ENCODE measurements at places on chromosomes 12 and 14.
A peak's percentile ranks its signal among the peaks of the same experiment; 100 is the strongest.

DNA sequence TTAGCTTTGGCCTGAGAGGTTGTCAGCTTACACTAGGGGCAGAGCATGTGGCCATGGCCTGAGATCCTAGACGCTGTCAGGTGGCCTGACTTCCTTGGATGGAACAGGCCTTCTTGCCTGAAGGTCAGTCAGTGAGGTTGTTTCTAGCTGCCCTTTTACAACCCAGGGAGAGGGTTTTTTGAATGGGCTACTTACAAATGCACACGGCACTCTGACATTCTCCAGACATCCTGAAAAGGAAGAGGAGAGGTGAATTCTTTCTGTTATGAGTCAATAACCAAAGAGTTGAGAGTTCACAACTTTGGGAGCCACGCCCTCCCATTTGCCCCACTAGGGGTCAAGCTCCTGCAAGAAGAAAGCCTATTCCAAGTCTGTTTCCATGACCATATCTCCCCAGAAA lies 7.8 kb downstream of the KRT76 start:
- DNase-seq: no peak

DNA sequence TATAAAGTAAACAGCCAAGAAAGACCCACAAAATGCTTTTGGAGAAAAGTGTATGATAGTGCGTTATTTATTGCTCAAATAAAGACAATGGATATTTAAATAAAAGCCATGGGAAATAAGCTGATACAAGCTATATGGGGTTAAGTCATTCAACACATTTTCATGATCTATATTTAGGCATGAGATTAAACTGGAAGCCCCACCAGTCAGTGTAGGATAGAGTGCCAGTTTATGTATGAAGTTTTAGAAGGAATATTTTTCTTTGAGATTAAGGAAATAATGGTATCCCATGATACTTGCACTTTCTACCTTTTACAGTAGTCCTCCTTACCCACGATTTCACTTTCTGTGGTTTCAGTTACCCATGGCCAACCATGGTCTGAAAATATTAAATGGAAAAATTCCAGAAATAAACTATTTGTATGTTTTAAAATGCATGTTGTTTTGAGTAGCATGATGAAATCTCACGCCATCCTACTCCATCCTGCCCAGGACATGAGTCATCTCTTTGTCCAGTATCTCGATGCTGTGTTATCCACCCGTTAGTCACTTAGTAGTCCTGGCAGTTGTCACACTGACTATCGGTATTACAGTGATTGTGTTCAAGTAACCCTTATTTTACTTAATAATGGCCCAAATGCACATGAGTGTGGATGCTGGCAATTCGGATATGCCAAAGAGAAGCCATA lies 22.3 kb downstream of the SYT1 start:
- DNase-seq: no peak

DNA sequence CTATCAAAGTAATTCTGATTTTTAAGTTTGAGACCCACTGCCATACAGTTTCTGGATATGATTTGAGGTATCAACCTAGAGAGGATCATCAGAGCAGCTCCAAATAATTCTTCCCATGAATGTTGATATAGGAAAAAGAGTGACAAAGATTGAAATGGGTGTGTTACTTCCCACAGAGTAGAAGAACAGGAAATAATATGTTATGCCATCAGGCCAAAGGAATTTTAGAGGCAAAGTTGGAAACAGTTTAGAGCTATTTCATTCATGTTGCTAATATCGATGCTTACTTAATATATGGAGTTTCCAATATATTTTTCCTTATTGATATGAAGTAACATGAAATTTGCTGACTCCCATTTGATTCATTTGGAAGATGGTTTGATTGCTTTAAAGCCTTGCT lies 8.9 kb upstream of the MSRB3 start:
- no peak for DNase-seq

DNA sequence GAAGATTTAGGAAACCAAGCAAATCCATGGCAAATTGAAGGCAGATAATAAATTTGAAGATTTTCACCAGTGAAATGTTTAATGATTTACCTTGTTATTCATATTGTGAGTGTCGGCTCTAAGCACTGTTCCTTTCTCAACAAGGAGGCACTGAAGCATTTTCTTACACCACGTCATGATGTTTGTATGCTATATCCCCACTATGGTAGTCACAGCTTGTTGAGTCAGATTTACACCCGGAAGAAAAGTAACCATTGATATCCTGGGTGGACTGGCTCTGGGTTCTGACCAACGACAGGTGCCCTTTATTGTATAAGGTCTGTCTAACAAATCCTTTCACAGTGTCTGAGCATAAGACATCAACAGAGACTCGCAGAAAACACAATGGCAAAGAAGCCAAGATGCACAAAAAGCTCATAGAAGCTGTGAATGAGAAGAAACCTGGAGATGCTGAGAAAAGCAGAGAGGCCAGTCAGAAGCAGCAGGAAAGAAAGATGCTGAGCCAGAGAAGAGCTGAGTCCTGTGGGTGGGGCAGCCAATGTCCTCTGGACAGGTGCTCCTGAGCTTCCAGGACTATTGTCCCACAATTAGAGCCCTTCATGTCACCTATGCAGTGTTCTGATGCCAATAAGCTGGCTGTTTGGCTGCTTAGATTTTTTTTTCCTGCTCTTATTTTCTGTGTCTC lies 49.7 kb upstream of the ARHGAP5 start:
- no peak for DNase-seq

- DNase-seq: no peak
Observed at GRCh38 chr14:54355698-54356097, 41.1 kb upstream of the CDKN3 start.

DNA sequence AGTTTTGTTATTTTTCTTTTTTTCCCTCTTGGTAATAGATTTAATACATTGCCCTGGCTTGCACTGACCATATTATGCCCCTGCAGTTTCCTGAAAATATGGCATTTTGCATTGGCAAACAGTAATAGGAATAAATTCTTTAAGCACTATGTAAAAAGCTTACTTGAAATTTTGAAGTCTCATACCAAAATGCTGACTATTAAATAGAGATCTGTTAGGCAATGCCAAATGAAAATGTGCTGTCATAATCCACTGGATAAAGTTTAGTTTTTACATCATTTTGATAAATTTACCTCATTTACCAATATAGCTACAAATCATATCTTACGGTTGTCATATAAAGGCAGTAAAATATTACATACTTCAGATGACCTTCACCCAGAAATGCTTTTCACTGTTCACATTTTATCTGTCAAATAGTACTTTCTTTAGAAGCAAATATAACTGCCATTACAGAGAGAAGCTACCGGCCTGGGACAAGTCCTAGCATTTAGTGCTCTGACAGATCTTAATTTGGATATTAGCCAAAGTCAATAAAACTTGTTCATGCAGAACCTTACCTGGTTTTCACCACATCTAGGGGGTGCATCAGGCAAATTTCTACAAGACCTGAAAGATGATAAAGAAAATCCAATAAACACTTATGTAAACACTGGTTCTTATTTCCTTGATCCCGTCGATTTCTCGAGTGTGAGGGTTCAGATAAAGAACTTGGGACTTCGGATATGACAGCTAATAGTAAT lies 212.9 kb downstream of the PAX9 start:
- DNase-seq: no peak

DNA sequence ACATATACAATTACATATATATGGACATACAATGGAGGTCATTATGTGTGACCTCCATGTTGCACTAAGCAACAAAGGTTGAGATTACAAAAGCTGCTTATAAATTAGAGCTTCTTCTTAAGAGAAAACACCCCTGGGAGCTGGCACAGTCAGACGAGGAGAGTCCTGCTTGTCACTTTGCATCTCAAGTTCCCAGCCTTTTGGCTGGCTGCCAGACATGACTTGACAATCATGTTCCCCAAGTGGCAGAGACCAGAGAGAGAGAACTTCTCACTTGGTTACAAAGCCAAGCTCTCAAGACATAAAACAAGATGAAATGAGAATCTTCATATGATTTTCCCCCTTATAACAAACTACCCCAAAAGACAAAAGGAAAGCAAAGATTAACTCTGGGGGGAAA lies 8.5 kb upstream of the SYNJ2BP start:
- no peak for DNase-seq

DNA sequence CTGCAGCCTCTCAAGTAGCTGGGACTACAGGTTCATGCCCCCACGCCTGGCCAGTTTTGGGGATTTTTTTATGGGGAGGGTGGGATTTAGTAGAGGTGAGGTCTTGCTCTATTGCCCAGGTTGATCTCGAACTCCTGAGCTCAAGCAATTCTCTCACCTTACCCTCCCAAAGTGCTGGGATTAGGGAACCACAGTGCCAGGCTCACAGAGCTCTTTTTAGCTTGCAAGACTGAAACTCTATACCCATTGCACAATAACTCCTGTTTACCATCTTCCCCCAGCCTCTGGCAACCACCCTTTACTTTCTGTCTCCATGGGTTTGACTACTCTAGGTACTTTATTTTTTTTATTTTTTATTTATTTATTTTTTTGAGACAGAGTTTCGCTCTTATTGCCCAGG lies 25.7 kb upstream of the CDK17 start:
- no peak for DNase-seq

DNA sequence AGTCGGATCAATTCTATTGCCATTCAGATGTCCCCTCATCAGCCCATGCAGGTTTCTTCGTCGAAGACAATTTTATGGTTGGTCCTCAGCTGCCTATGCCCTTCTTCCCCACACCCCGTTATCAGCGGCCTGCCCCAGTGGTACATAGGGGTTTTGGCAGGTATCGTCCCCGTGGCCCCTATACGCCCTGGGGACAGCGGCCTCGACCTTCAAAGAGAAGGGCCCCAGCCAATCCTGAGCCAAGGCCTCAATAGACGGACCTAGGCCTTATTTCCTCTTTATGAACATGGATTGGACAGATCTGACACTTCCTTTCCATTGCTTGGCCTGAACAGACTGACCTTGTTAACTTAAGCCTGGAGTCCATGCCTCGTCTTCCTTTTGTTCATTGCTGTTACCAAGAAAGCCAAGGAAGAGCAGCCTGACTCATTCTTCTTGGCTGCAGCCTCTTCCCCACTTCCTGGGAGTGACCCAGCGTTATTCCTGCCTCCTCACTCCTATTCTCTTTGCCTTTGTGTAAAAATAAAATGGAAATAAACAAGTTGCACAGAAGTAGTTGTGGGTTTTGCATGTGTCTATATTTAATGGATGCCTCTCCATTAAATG lies 156.5 kb upstream of the AMIGO2 start:
- DNase-seq: no peak

- no peak for DNase-seq
Observed at GRCh38 chr14:89810101-89810500, 144.4 kb downstream of the EFCAB11 start.

GRCh38 chr14:55102141-55102621 lies 26.9 kb upstream of the LGALS3 start:
- DNase-seq: peak; percentile 34

Measured in right kidney (tissue), 9 donors.